ENCODE measurements at places on chromosomes 11 and 22.

DNA sequence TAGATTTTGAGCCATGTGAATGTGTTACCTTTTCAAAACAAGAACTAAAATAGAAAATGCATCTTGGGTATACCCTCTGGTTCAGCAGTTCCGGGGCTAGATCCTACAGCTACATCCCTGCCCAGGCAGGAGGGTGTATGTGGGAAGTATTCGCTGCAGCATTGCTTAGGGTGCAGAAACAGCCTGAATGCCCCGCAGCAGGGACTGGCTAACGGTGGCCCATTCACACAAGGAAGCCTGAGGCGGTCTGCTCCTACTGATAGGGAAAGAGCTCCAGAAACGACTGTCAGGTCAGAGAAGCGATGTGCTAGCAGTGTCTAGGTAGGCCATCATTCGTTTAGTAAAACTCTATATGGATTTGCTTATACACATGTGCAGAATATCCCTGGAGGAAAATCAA, 9.9 kb upstream of the RASL10A start:
- DNase-seq: no peak

DNA sequence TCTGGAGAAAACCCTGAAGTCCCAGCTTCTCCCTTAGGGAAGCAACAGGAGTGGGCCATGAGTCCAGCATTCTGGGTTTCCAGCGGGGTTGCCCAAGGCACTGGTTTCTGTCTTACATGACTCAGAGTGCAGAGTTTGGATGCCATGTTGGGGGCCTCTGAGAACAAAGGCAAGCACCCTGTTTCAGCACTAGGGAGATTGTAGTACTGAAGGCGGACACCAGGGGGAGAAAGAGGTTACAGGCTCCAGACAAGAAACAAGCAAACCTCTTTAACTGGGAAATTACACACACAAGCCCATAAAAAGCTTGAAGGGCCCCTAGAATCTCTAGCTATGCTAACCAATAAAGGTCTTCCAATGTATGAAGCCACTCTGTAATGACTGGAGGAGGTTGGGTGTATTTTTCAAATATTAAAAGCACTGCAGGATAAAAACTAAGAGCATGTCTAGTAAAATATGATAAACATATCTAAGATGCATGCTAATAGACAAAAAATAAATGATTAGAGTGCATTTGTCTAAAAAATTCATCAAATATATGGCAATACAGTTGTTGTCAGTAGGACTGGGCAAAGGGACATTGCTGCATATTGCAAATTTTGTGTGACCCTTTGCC, 7.1 kb downstream of the MS4A6E start:
- DNase-seq: no peak

DNA sequence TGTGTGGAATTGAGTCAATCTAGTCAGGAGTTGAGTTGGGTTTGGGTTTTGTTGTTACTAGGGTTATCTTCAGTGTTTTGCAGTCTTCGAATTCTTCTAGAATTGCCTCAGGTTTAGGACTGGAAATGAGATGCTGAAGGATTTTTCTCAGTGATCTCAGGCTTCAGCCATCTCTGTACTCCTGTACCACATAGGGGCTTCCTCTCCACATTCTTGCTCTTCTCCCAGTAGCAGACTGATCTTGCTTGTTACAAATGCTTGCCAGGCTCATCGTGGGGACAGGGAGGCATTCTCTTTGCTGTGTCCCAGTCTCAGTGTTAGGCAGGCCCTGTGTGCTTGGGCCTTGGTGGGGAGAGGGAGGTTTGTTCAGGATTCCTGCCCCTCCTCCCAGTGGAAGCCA, 96.1 kb downstream of the LRRC32 start:
- DNase-seq: peak; percentile 6

- no peak for DNase-seq
These were observed 403.2 kb downstream of the NTM start for GRCh38 chr11:131773626-131774025.

GRCh38 chr11:123451183-123451781, 21.2 kb downstream of the GRAMD1B start:
- DNase-seq: no peak

GRCh38 chr11:96055706-96056387, 131.9 kb upstream of the MTMR2 start:
- no peak for DNase-seq

GRCh38 chr11:64675450-64676260, 47.3 kb downstream of the NRXN2 start:
- no peak for DNase-seq

GRCh38 chr22:28148816-28149465, 229.9 kb upstream of the PITPNB start:
- DNase-seq: no peak

- no peak for DNase-seq
These were observed 35.0 kb upstream of the MAPK1 start for GRCh38 chr22:21902296-21903087.

GRCh38 chr22:38403812-38404211, 51.2 kb downstream of the KCNJ4 start:
- no peak for DNase-seq

- DNase-seq: no peak
These were observed 935.3 kb downstream of the DLG2 start for GRCh38 chr11:84691830-84692229.

DNA sequence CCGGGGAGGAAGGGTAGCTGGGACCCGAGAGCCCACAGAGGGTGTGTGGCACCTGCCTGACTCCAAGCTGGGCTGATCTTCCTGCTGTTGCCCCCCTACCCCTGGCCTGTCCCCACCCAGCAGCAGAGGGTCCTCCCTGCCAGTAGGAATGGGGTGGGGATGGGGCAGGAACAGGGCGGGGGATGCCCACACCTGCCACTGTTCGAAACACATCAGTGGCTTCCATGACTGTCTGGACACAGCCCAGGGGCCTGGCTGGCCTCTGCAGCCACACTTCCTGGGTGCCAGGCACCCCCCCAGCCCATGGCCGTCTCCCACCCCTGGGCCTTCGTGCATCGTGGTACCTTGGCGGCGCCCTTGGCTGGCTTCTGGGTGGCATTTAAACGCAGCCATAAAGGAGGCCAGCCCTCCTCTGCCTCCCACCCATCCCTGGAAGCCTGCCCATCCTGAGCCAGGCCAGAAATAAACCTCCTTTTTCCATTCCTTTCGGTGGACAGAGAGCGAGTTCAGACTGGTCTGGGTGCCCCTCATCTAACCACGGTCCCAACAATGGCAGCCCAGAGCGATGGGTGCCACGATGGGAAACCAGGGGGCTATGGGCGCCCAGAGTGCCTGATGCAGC, 745 bp upstream of the SHISAL1 start:
- DNase-seq: no peak

GRCh38 chr11:7457211-7457610, 28.1 kb upstream of the OLFML1 start:
- DNase-seq: no peak

GRCh38 chr11:105870516-105871113, 151.4 kb downstream of the MSANTD4 start:
- no peak for DNase-seq

DNA sequence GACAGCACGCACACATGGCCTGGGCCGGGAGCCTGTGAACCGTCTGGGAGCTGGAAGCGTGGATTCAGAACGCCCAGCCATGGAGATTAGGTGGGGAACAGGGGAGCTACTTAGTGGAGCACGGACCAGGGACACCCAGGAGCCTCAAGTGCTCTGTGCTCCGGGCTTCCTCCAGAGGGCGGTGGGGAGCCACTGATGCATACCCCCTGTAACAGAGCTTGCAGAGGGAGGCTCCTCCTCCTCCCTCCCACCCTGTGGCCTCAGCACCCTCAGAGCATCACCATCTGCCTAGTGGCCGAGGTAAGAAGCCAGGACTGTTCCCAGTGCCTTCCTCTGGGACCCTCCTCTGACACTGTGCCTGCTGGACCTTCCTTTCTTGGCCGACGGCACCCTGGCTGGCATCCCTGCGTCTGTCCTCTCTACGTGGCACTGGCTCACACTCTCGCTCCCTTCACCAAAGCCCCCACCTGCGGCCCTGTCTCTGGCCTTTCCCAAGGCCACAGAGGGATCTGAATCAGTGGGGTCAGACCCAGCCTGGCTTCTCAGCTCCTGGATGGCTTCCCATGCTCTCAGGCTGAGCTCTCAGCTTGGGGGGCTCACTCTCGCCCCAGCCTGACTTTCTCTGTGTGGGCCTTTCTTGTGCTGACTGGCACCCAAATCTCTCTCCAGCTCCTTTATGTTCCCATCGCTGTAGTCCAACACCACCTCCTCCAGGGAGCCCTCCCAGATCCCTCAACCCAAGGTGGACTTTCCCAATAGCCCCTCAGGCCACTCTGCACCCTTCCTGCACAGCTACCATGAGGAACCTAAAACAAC, 780.9 kb downstream of the BRD1 start:
- DNase-seq: no peak

DNA sequence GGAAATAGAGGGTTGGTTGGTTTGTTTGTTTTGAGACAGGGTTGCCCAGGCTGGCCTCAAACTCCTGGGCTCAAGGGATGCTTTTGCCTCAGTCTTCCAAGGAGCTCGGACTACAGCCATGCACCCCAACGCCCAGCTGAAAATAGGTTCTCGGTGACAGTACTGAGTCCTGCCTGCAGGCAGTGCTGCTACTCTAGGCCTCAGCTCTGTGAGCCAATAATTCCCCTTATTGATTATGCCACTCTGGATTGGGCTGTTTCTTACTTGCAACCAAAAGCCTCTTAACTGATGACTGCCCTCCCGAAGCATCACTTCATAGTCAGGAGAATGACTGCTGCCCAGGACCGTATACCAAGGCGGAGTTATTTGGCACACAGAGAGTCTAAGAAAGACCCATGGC, 1.2 kb upstream of the C11orf16 start:
- DNase-seq: no peak

DNA sequence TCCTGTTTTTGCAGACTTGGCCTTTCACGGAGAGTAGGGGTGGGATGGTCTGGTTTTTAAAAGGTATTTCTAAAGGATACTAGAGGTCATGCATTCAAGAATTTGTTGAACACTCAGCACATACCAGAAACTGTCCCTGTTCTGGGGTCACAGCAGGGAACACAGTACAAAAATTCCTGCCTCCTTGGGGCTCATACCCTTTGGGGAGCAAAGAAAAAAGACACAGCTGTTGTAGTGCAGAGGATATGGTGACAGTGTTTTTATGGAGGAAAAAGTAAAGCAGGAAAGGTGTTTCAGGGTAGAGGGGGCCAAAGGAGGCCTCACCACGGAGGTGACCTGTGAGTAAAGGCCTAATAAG, 8.4 kb downstream of the SLC3A2 start:
- DNase-seq: no peak

GRCh38 chr11:111530091-111530490, 10.4 kb upstream of the LAYN start:
- no peak for DNase-seq

DNA sequence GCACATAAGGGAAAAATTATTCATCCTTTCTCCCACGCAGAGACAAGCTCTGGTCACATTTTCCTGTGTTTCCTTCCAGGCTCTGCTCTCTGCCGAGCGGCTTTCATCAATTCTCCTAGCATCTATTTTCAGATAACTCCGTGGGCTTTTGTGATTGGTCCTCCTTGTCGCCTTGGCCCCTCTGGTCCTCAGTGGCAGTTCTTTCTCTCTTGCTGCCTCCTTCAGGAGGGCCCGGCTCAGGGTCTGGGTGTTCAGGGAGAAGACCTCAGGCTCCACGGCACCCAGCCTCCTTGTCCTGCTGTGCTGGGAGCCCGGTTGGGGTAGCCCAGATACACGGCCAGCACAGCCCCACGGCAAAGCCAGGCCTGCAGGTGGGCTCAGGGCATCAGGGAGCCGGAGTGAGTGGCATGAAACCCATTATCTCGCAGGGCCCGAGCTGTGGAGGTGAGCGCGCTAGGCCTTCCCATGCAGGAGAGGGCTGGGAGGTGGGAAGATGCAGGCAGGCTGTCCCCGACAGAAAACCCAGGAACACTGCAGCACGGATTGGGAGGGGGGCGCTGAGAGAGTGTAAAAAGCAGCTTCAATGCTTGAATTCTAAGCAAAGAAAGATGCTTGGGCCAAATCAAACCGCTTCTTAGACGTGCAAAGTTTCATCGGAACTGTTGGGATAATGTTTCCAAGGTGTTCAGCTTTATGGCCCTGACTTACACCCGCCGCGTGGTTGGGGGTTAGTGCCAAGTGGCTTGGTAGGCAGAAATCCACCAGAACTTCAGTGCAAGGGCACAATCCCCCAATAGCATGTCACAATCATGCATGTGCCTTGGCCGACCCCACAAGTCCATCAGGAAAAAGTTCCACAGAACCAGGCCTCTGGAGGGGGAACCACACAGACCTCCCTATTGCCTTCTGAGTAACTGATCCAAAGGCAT, 81.9 kb upstream of the WNT7B start:
- no peak for DNase-seq

GRCh38 chr11:105719073-105719822, 109.4 kb downstream of the GRIA4 start:
- peak; percentile 10 for DNase-seq

DNA sequence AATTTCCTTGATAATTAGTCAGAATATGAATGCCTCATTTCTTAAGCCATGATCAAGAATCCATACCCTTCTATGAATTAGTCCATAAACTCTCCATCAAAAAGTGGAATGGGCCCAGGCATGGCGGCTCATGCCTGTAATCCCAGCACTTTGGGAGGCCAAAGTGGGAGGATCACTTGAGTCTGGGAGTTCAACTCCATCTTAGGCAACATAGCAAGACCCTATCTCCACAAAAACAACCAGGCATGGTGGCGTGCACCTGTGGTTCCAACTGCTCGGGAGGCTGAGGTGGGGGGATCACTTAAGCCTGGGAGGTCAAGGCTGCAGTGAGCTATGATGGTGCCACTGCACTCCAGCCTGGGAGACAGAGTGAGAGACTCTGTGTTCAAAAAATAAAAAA, 52.1 kb upstream of the SHANK2 start:
- DNase-seq: no peak

GRCh38 chr11:61976813-61977475, 9.5 kb upstream of the FTH1 start:
- DNase-seq: no peak

- peak; percentile 44 for DNase-seq
These were observed 8.5 kb upstream of the CHRDL2 start for GRCh38 chr11:74739546-74740270.

- DNase-seq: no peak
These were observed 16.1 kb downstream of the TP53AIP1 start for GRCh38 chr11:128926437-128927107.

DNA sequence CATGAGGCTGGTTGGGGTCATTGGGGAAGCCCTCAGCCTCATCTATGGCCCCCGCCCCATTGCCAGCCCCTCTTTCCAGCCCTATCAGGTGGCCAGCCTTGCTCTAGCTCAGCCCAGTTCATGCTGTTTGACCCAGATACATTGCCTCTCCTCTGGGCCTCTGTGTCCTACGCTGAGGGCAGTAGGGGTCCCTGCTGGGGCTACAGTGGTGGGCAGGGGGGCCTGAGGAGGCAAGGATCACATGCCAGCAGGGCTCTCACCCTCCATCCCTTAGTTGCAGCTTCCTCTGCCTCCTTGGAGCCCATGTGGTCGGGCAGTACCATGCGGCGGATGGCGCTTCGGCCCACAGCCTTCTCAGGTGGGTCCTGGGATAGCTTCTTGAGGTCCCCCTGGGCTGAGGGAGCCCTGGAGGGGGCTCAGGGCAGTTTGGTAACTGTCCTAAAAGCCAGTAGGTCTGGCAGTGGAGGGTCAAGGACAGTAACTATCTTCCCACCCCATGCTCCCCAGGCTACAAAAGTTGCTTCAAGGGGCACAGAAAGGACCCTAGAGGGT, 19.2 kb downstream of the EMID1 start:
- DNase-seq: no peak

Measured in AG04450 (cell line).